Central memory CD4-positive, alpha-beta T cell (primary cell): ENCODE measurements at places on chromosomes 16 and 17.

DNA sequence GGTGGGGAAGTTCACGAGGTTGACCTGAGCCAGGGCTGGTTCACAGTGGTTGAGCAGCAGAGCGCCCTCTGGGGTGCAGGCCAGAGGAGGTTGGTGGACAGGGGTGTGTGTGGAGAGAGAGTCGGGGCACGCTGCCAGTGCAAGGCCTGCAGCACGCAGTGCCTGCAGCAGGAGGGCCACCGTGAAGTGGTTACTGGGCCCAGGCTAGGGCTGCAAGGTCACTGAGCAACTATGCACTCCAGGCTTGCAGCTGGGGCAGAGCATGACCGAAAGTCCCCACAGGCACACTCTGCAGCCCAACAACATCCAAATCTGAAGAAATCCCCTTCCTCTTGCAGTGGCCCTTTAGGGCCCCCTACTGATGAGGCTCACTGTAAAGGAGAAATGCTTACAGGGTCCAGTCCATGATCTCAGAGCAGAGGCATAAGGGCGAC lies 89.1 kb upstream of the NOL11 start:
- DNase-seq = no peak

- DNase-seq = no peak
These were observed 43.3 kb downstream of the WWOX start for GRCh38 chr16:78142788-78143187.

GRCh38 chr17:73690676-73691075 lies 46.4 kb upstream of the SDK2 start:
- DNase-seq = no peak

DNA sequence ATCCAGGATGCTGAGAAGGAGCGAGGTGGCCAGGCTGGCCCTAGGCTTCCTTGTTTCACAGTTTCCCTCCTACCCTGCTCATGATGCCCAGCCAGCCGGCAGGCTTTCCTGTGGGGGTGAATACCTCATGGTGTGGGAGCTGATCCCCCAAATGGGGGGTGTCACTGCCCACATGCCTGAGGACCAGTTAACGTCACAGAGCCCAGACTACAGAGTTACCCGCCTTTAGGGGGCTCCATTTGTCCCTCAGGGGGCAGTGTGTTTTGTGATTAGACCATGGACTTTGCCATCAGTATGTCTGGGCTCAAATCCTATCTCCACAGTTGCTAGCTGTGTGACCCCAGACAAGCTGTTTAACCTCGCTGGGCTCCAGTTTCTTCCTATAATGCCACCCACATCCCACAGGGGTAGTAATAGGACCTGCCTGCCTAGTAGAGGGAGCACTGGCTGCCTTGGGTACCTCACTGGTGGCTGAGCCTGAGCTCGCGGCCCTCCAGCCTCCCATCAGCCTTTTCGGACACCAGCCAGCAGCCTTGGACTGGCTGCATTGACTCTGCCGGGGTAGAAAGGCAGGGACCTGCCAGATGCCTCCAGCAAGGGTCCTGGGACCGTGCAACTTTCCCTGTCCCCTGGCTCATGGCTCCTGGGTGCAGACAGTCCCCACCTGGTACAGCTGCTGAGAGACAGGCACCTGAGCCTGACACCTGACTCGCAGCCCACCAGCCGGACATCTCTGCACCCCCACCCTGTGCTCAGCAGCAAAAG lies 87.5 kb upstream of the GSE1 start:
- DNase-seq = no peak

DNA sequence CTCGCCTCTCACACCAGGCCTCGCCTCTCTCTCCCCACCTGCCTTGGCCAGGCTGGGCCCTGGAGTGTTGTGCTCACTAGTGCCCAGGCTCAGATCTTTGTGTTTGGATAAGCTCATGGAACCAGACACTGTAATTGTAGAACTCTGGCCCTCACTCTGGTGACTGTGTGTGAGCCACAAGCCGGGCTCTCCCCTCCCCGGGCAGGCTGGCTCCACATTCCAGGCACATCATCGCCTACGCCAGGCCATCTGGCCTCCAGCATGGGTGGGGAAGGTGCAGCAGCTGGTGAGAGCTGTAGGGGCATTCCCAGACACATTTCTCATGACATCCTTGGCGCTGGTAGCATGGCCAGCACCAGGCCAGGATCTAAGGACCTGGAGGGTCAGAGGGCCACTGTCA lies 202.3 kb downstream of the RAB11FIP4 start:
- DNase-seq = no peak

GRCh38 chr17:49180303-49180702 lies 30.1 kb downstream of the GNGT2 start:
- peak; percentile 55 for DNase-seq

GRCh38 chr16:73549984-73550631 lies 502.2 kb upstream of the ZFHX3 start:
- DNase-seq = no peak

DNA sequence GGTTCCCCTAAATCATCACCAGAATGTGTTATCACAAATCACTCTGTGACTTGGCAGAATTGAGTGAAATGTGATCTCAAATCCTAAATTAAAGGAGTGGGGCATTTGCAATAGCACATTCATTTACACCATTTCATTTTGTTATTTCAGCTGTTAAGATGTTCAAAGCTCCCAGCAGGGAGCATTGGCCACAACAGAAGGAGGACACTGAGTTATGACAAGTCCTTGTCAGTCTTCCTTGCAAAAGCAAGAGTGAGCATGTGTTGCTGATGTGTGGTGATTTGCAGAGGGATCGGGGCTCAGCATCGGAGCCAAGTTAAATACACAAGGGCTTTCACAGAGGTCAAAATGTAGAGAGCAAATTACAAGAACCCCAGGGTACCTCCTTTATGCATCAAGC lies 372.2 kb upstream of the CDH5 start:
- no peak for DNase-seq

GRCh38 chr17:804541-805435 lies 22.6 kb downstream of the MRM3 start:
- no peak for DNase-seq

DNA sequence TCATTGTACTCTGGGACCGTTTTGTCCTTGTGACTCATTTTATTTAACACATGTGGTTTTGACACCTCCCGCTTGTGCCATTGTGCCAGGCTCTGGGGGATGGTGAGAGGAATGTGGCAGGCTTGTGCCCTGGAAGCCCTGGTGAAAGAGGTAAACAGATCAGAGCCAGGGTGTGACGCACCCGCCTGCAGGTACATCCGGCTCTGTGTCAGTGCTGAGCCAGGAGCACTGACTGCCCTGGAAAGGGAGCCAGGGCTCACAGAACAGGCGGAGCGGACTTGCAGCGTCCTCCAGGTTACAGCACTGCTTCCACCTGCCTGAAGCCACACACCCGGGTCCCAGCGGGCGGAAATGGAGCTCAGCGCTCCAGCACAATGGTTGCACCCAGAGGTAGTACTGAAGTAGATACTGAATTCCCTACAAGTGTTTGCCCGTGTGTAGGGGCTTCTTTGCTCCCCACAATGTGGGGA lies 30.6 kb downstream of the CDRT15 start:
- DNase-seq = peak; percentile 77

DNA sequence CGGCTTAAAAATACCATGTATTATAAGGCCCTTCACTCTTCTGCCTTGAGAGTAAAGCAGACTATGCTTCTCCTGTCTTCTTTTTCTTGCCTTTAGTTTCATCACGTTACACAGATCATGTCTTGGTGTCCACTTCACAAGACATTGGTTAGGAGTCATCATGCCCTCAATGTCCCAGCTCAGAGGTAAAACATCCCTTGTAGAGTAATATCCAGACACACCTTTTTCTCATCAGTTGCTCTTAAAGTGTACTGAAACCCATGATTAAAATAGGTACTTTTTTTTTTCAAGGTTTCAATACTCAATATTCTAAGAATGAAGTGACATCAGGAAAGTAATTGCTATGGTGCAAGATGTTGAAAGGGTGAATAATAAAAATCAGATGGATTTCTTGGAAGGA lies 267.8 kb downstream of the PMP22 start:
- DNase-seq = no peak

- DNase-seq = no peak
These were observed 28.5 kb upstream of the KDM8 start for GRCh38 chr16:27174798-27175197.

- no peak for DNase-seq
These were observed 24.9 kb downstream of the TPSD1 start for GRCh38 chr16:1280783-1281182.

GRCh38 chr16:17313085-17313611 lies 157.6 kb downstream of the XYLT1 start:
- no peak for DNase-seq

DNA sequence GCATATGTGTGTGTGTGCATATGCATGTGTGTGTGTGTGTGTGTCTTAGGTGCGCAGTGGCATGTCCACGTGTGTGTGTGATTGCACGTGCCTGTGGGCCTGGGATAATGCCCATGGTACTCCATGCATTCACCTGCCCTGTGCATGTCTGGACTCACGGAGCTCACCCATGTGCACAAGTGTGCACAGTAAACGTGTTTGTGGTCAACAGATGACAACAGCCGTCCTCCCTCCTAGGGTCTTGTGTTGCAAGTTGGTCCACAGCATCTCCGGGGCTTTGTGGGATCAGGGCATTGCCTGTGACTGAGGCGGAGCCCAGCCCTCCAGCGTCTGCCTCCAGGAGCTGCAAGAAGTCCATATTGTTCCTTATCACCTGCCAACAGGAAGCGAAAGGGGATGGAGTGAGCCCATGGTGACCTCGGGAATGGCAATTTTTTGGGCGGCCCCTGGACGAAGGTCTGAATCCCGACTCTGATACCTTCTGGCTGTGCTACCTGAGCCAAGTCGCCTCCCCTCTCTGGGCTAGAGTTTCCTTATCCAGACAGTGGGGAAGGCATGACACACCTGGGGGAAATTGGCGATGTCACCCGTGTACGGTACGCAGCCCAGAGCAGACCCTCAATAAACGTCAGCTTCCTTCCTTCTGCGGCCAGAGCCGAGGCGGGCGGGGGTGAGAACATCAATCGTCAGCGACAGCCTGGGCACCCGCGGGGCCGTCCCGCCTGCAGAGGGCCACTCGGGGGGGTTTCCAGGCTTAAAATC lies 47.6 kb downstream of the IL21R start:
- DNase-seq = peak; percentile 82

- DNase-seq = no peak
These were observed 478.4 kb downstream of the TOX3 start for GRCh38 chr16:52068447-52069074.

DNA sequence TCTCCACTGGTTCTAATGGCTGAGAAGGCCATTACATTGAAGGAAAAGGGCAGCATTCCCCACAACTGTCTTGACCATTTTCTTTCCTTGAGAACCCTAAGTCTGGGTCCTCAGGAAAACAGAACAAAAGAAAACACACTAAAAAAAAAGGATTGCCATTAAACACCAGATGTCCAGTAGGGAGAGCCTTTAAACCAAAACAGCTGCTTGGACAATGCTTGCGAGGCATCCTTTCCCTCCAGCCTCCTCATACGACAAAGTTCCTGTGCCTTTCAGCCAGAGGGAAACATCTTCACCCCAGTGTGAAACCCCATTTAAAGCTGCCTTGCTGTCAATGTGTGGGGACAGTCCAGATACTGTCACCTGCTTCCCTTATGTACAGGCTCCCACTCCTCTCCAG lies 74.3 kb downstream of the MMD start:
- DNase-seq = no peak

GRCh38 chr17:4057731-4058130 lies 85.1 kb downstream of the ZZEF1 start:
- no peak for DNase-seq

GRCh38 chr16:66924527-66925321 lies 611 bp downstream of the RRAD start:
- DNase-seq = peak; percentile 24

GRCh38 chr16:83302853-83303252 lies 504.9 kb upstream of the HSBP1 start:
- no peak for DNase-seq

- DNase-seq = no peak
These were observed 147.2 kb upstream of the COX10 start for GRCh38 chr17:13921841-13922776.

DNA sequence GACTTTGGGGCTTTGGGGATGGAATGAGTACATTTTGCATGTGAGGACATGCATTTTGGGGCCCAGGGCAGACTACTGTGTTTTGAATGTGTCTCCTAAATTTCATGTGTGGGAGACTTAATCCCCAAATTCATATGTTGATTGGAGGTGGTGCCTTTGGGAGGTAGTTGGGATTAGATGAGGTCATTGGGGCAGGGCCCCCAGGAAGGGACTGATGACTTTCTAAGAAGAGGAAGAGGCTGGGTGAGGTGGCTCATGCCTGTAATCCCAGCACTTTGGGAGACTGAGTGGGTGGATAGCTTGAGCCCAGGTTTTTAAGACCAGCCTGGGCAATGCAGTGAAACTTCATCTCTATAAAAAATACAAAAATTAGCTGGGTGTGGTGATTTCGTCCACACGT lies 42.8 kb upstream of the RAI1 start:
- DNase-seq = no peak

GRCh38 chr17:228951-229708 lies 47.7 kb upstream of the DOC2B start:
- DNase-seq = no peak

GRCh38 chr17:51739245-51739886 lies 419.1 kb downstream of the CA10 start:
- DNase-seq = no peak

DNA sequence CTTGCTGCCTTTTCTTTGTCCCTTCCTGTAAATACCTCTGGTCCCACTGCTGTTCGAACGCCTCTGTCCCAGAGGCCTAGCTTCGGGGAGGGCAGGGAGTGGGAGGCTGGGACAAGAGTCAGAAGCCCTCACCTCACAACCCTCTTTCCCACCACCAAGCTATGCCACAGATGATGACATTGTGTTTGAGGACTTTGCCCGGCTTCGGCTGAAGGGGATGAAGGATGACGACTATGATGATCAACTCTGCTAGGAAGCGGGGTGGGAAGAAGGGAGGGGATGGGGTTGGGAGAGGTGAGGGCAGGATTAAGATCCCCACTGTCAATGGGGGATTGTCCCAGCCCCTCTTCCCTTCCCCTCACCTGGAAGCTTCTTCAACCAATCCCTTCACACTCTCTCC lies 10.4 kb downstream of the ARRB2 start:
- no peak for DNase-seq
